Stimulated activated CD8-positive, alpha-beta memory T cell treated with anti-CD3 and anti-CD28 coated beads, Interleukin-4, amount 100 ng/mL, for 4 hours (primary cell): ENCODE measurements at places on chromosomes 7 and 10.

DNA sequence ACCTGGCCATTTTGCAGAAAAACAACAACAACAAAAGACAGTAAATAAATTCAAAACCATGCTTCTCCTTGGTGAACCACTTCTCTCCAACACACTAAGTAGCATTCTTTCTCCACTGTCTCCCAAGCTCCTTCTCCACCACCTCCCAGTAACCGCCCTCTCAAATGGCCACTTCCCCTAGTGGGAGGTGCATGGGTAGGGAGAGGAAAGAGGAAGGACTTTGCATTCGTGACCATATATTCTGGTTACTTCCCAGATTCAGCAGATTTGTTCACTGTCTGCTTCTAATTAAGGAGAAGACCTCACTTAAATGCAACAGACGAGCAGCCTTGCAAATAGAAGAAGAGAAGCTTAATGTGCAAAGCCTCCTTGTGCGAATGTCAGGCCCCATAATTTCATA is 166.8 kb downstream of the SORCS1 start:
- no peak for DNase-seq

DNA sequence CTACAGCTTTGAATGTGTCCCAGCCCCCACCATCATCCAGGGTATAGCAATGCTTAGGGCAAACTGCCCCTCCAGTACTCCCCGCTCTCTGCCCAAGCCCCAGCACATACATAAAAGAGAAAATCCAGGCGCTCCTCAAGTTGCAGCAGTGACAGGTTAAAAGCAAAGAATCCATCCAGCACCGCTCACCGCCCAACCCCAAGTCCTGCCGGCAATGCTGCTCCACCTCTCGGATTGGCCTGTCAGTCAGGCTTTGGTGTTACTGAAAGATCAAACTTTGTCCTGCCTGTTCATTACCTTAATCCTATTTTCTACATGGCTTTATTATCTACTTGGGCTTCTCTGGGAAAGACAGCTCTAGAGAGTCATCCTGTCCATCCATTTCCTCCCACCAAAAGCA is 31.9 kb downstream of the DPCD start:
- DNase-seq, result no peak

- no peak for DNase-seq
Measured at GRCh38 chr10:34290412-34291081, 524.5 kb downstream of the PARD3 start.

DNA sequence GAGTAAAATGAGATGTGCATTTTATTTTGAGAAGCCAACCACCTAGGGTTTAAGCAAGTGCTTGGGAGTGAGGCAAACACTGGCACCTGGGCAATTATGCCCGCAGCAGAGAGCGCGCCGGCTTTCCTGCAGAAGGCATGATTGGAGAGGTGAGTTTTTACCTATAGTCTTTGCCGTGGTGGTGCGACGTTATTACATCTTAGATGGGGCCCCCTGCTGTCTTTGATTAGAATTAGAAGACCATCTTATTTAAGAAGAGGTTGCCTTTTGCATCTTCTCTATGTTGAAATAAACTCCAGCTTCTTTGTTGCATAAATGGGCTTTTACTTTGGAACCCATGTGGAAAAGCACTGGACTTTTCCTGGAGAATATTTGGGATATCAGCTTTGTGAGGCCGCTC is 409.5 kb downstream of the GLRX3 start:
- DNase-seq, result no peak

DNA sequence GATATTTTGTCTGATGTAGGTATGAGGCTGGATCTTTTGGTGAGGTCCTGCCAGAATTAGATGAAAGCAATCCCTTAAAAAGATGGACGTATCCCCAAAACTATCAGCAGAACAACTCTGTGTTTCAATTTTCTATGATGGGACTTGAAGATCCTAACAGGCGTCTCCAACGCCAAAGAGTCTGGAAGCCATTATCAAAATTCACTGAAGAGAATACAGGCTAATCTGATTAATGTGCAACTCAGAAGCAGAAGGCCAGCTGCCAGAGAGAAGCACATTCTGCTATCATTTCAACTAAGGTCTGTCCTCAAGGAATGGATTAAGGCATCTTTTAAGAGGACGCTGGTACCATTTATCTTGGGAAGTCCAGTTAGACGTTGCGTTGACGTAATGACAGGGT is 119.7 kb downstream of the FGFR2 start:
- no peak for DNase-seq

GRCh38 chr7:79319369-79319768 is 134.1 kb downstream of the MAGI2 start:
- DNase-seq, result no peak

DNA sequence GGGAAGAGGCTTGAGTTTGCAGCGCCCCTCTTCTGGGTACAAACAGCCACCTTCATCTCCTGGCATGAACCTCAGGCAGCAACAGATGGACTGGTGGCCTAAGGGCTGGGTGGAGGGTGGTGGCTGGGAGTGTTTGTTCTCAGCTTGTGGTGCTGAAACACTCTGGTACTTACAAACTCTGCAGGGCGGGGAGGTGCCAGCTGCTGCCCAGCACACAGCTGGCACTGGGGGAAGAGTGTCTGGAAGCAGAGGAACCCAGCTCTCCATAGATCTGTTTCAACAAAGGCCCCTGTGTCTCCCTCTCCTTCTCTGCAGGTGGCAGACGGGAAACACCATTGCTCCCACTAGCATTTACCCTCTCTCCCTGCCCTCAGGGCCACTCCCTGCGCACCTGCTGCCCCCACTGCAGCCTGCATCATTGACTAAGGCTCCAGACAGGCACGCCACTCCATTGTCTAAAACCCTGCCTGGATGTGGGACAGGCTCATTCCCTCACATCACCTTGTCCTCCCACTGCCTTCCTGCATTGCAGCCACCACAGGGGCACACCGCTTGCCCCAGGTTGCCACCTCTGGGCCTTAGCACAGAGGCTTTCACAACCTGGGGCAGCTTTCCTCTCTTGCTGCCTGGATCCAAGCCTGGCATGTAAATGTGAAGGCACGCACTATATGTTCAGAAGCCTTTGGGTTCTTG is 6.5 kb downstream of the ARHGAP22 start:
- DNase-seq, result no peak

DNA sequence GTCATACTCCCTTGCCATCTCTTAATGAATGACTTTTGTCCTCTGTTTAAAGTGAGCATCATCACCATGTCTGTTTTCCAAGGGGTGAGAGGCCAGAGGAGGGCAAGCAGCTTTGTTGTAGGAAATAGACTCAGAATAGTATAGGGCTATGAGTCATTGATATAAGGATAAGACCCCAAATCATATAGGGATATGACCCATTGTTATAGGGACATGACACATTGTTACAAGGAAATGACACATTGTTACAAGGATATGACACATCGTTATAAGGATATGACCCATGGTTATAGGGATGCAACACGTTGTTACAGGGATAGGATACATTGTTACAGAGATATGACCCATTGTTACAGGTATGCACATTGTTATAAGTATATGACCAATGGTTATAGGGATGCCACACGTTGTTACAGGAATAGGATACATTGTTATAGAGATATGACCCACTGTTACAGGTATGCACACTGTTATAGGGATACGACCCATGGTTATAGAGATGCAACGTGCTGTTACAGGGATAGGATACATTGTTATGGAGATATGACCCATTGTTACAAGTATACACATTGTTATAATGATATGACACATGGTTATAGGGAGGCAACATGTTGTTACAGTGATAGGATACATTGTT is 311.1 kb upstream of the ADARB2 start:
- DNase-seq, result no peak

DNA sequence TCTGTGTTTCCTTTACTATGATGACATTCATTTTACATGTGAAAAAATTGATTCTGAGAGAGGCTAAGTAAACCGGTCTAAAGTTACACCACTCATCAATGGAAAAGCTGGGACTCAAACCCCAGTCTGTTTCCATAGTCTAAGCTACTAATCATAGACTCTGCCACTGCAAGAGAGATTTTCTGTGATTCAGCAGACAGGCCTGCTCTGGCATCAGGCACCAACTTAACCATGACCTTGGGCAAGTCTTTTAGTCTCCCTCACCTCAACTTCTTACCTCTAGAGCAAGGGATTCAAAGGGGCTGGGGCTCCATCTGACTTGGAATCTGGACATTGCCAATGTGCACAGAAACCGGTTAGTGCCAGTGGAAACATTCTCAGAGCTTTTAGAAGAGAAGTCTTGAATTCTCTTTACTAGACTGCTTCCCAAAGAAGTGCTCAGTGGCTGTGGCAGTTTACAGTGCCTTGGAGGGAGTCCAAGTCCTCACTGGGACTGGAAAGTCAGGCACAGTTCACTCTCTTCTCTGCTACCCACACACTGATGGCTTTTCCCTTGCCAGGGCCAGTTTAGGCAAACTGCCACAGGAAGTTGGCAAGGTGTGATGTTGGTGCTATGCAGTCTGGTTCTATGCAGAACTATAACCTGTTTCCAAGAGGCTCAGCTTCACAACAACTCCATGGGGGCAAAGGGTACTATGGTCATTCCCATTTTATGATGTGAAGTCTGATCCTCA is 4.5 kb upstream of the BLNK start:
- DNase-seq, result no peak

- DNase-seq, result no peak
Measured at GRCh38 chr10:83603708-83604107, 535.6 kb upstream of the GHITM start.

DNA sequence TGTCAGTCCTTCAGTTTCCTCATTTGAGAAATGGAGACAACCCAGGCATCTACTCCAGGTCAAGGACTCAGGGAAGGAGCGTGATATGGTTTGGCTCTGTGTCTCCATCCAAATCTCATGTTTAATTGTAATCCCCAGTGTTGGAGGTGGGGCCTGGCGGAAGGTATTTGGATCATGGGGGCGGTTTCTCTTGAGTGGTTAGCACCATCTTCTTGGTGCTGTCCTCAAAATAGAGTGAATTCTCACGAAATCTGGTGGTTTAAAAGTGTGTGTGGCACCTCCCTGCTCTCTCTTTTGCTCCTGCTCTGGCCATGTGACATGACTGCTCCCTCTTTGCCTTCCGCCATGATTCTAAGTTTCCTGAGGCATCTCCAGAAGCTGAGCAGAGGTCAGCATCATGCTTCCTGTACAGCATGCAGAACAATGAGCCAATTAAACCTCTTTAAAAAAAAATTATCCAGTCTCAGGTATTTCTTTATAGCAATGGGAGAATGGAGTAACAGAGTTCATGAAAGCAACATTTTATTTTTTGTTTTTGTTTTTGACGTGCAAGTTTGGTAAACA is 30.0 kb downstream of the ARHGAP22 start:
- no peak for DNase-seq

DNA sequence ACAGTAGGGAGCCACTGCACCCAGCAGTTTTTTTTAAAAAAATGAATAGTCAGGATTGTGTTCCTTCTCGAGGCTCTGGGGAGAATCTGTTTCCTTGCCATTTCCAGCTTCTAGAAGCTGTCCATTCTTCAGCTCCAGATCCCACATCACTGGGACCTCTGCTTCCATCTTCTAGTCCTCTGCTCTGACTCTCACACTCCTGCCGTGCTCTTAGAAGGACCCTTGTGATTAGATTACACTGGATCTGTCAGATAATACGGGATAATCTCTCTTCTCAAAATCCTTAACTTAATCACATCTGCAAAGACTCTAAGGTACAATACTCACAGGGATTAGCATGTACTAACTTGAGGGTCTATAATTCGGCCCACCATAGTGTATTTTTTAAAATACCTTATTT is 158.9 kb upstream of the SP4 start:
- no peak for DNase-seq

DNA sequence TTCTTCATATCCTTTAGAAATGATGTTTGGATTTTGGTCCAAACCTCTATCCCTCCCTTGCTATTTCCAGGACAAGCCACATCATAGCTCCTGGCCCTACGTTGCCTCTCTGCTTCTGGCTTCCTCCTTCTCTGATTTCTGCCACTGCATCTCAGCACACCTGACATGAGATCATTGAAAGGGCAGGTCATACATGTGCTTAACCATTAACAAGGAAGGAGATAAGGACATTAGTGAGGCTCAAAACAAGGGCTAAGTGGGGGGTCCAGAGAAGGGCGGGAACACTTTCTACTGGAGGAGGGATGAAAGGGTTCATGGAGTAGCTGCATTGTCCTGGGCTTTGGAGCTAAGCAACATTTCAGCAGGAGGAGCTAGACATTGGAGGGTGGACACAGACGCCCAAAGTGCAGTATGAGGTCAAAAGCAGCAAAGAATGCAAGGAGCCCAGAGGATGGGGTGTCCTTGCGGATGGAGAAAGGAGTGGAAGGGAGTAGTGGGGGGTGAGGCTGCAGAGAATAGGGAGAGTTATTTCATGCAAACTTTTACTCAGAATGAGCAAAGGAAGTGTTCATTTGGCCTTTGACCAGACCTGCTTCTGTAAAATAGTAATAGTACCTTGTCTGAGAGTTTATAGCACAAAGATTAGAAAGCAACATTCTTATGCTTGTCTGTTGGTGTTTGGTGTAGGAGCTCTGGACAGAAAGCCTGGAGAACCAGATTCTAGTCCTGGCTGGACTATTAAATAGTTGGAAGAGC is 102.4 kb upstream of the CREB5 start:
- no peak for DNase-seq

DNA sequence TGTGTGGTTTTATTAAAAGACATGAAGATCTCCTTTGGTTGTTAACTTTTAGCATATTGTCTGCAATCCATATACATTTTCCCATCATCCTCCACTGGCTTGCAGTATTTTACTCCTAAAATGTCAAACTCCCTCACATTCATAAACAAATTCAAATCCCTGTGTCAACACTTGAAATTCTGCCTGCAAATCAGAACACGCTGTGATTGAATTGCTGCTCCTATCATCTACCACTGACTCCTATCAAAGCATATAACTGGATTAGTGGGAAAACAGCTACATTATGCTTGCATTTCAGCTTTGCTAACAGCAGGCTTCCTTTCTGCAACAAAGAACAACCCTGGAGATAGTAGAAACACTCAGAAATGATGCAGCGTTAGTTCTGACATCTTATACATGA is 281.8 kb upstream of the HGF start:
- no peak for DNase-seq
